ENCODE measurements at places on chromosomes 3 and 15.

- DNase-seq, result no peak
These were observed 2.9 kb downstream of the NRROS start for GRCh38 chr3:196642434-196642833.

DNA sequence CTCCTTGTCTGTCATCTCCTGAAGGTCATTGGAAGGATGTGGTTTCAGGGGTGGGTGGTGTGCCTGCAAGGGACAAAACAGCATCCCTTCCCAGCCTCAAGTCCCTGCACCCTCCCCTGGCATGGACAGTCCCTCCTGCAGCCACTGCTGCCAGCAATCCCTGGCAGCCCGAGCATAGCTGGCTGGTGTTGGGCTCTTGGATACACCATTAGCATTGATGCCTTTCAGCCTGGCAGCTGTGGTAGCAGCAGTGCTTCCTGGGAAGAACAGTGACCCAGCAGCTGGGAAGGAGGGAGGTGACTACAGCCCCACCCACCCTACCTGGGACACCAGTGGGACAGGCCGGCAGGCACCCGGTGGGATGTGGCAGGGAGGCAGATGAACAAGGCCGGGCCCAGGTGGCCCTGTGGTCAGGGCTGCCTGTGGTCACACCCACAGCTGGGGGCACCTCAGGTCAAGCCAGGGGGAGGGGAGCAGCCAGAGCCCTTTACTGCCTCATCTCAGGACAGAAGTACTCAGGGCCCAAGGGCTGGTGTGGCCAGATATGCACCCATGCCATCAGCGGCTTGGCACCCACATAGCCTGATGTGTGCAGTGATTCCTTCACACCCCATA lies 32.9 kb upstream of the TMEM115 start:
- DNase-seq, result no peak

DNA sequence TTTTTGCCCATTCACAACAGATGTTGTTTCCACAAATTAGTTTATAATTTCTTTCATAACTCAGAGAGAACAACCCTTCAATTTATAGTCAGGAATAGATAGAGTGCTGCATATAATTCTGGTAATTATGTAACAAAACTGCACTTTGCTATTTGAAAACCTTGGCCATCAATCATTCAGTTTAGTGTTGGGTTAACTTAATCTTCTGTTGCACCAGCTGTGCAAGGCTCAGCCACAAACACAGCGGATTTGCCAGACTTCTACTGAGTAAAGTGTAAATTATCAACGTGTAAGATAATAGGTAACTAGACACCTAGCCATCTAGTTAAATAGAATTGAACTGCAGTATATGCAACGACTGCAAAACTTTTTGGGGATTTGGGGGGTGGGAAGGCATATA lies 1064.3 kb upstream of the EPHA6 start:
- DNase-seq, result no peak

DNA sequence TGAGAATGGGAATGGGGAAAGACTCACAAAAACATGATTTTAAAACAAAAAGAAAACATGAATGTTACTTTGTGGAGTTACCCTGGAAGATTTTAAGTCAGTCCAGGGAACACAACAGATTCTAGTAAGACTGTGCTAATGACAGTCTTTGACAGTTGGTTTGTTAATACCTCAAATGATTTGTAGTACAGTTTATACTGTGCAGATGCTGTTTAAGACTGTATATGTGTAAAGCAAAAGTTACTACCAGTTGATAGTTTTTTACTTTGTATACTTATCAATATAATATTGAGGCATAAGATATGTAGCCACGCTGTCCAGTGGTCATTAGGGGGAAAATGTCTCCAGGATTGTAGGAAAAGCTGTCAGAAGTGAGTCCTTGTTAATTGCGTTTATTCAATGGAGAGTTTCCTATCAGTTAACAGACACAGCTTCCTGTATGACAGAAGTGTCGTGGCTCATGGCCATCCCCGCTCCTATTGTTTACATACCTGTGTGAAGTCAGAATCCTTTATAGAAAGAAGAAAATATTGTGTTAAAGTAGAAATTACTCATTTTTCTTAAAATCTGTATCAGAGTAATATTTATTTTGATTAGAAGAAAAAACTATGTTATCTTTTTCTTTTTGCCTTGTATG lies 36.0 kb downstream of the NKIRAS1 start:
- DNase-seq, result no peak

GRCh38 chr3:131233900-131234668 lies 147.5 kb upstream of the NUDT16 start:
- peak; percentile 36 for DNase-seq

All from femur (tissue), 1 donor.